ENCODE measurements at places on chromosomes 2 and 18. TPM values are rescaled to one million over a fixed set of nuclear protein-coding genes. Genes with fewer than 3 reads are reported as not detected.
A peak's percentile ranks its signal among the peaks of the same experiment; 100 is the strongest.

- no peak for DNase-seq
- peaks cover 2% of the 10 kb centered on the region for H3K36me3 ChIP-seq
Measured at GRCh38 chr2:15127876-15128275, 433.3 kb downstream of the NBAS start.

DNA sequence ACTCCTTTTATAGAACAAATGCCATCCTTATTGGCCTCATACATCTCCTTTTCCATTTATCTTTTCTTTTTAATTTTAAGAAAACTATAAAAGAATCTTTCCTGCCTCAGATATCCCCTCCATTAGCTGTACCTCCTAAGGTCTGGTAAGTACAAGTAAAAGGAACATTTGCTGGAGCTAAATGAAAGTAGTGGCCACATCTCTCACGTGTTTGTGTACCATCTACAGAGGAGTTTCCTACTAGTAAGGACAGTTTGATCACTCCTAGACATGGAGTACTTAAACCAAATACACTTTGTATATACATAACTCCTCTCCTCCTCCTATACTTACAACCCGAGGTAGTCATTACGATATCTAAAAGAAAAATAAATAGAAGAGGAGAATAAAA lies 504.8 kb downstream of the LRRTM4 start:
- no peaks in the 10 kb centered on the region for H3K36me3 ChIP-seq
- no peak overlapping the region for H3K27ac ChIP-seq
- H3K4me3 ChIP-seq = no peak overlapping the region
- no peaks in the 10 kb centered on the region for H3K4me1 ChIP-seq
- DNase-seq = no peak

- no peak overlapping the region for H3K4me3 ChIP-seq
- DNase-seq = peak; percentile 5
- H3K36me3 ChIP-seq = no peaks in the 10 kb centered on the region
- H3K4me1 ChIP-seq = no peaks in the 10 kb centered on the region
- no peak overlapping the region for H3K27ac ChIP-seq
Measured at GRCh38 chr2:169275696-169276444, 86.5 kb downstream of the LRP2 start.

DNA sequence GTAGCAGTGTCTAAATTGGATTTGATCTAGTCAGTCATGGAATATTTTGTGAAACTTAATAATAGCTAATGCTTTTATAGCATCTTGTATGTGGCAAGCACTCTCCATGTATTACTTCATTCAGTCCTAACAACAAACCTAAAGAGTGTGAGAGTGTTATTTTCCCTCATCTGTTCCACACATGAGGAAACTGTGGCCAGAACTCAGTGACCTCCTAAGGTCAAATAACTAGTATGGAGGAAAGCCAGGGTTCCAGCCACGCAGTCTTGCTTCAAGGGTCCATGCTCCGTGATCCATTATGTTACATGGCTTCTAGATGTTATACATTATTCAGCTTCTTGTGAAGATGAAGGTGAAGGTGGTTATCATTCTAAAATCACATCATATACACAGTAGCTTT lies 45.5 kb downstream of the TWSG1 start:
- no peaks in the 10 kb centered on the region for H3K27me3 ChIP-seq
- H3K4me3 ChIP-seq = no peak overlapping the region
- H3K4me1 ChIP-seq = no peaks in the 10 kb centered on the region
- H3K27ac ChIP-seq = no peak overlapping the region

DNA sequence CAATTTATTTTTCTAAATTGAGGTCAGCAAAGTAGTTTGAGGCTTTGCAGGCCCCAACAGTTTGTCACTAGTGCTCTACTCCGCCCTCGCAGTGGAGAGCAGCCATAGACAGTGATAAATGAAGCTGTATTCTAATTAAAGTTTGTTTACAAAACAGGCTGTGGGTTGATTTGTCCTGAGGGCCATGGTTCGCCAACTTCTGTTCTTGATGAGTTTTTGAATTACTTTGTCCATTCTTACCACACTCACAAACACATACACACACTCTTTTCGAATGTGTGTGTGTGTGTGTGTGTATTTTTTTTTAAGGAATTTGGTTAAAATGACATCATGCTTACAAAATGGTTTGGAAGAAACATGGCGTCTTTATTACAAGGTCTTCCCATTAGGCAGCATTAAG lies 68.6 kb downstream of the MTCL1 start:
- no peaks in the 10 kb centered on the region for H3K4me1 ChIP-seq
- no peak overlapping the region for H3K27ac ChIP-seq
- H3K4me3 ChIP-seq = no peak overlapping the region
- no peaks in the 10 kb centered on the region for H3K36me3 ChIP-seq
- no peak for DNase-seq
- no peaks in the 10 kb centered on the region for H3K27me3 ChIP-seq

Gene KCNG3
- total RNA-seq = 0.30 TPM

GRCh38 chr2:102932501-102932900 lies 170.7 kb downstream of the TMEM182 start:
- no peak for DNase-seq
- H3K27ac ChIP-seq = no peak overlapping the region
- H3K4me1 ChIP-seq = no peaks in the 10 kb centered on the region

DNA sequence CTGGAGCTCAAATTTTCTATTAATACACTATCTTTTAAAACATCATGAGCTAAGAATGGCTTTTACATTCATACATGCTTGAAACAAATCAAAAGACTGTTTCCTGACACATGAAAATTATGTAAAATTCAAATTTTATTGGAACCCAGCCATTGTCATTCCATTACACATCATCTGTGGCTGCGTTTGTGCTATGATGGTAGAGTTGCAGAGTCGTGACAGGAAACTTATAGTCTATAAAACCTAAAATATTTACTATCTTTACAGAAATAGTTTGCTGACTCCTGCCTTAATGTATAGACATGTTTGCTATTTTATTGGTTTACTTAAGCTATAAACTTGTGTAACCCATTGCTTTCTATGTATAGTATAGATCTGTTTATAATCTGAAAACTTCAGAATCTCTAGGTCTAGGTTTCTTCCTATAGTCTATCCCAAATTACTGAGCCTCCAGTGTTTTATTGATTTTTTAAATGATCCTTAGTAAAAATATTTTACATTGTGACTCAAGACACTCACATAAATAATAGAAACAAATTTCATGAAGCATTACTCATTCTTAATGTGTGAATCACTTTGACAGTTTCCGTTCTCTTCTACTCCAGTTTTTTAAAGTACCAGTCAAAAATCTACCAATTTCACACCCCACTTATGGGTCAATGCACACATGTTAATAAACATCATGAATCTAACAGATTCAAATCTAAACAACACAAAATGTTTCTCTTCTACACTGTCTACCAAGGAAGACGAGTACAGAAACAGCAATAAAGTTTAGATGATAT lies 26.4 kb upstream of the MRPL19 start:
- no peaks in the 10 kb centered on the region for H3K36me3 ChIP-seq
- DNase-seq = no peak

- no peaks in the 10 kb centered on the region for H3K36me3 ChIP-seq
- H3K27me3 ChIP-seq = peaks cover 25% of the 10 kb centered on the region
- peak; percentile 66 for DNase-seq
- peak overlapping the region; percentile 55 for H3K4me3 ChIP-seq
- H3K27ac ChIP-seq = no peak overlapping the region
Measured at GRCh38 chr18:48007955-48008701, 77.7 kb upstream of the SMAD2 start.

DNA sequence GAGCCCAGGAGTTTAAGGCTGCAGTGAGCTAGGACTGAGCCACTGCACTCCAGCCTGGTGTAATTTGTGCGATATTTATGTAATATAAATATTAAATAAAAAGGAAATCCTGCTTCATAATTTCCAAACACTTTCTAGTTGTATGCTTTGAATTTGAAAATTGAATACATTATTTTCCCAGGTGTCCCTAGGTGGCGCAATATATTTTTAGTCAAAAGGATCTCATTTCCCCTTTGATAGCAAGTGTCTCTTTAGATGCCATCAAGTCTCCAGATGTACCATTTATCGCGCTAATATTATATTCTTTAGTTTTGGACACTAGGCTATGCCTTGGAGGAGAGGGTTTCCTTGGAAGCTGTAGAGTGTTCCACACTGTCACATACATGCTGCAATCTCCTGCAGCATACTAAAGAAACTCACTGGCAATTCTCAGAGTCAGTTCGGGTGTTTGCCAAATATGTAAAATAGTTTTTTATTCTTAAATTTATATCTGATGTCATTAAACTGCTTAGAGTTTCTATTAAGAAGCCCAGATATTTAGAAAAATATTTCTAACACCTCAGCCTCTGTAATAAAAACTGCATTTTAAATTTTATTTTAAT lies 5.6 kb upstream of the WDR7 start:
- DNase-seq = no peak
- H3K36me3 ChIP-seq = no peaks in the 10 kb centered on the region
- H3K27me3 ChIP-seq = no peaks in the 10 kb centered on the region
- H3K27ac ChIP-seq = no peak overlapping the region
- H3K4me3 ChIP-seq = no peak overlapping the region

GRCh38 chr2:142693171-142693950 lies 184.1 kb upstream of the KYNU start:
- H3K27ac ChIP-seq = no peak overlapping the region
- H3K4me3 ChIP-seq = no peak overlapping the region
- no peaks in the 10 kb centered on the region for H3K27me3 ChIP-seq
- H3K36me3 ChIP-seq = no peaks in the 10 kb centered on the region
- H3K4me1 ChIP-seq = no peaks in the 10 kb centered on the region

Gene ANKRD36C
- total RNA-seq = 38.5 TPM

DNA sequence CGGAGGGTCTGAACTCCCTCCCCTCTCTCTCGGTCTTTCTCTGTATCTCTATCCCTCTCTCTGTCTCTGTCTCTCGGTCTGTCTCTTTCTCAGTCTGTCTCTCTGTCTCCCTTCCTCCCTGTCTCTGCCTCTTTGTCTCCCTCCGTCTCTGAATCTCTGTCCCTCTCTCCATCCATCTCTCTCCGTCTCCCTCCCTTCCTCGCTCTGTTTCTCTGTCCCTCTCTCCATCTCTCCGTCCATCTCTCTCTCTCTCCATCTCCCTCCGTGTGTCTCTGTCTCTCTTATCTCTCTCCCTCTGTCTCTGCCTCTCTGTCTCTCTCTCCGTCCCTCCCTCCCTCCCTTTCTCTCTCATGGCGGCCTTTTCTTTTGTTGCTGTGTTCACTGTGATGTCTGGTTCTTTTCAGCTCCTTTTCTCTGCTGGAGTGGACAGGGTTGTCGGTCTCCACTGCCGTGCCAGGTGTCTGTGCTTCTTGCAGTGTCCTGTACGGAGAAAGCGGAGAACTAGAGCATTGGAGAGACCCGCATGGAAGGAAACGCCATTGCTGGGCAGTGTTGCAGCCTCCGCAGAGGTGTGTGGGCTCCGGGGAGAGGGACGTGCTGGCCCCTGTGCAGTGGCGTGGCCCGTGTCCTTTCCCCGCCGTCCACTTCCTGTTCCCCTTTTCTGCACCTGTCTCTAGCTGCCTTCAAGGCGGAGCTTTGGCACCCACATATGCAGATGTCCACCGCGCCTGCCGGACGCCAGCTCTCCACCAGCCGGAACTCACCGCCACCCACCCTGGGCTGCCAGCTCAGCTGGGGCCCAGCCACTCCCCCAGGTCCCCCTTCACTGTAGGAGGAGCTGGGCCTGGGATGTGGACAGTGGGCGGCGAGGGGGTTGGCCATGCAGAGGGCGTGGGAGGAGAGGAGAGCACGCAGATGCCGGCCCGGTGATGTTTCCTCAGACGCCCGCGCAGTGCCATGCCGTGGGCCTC lies 113.1 kb downstream of the NFATC1 start:
- H3K4me3 ChIP-seq = peak overlapping the region; percentile 60
- H3K4me1 ChIP-seq = peaks cover 47% of the 10 kb centered on the region
- H3K27ac ChIP-seq = peak overlapping the region; percentile 88
- peaks cover 49% of the 10 kb centered on the region for H3K36me3 ChIP-seq
- peak; percentile 4 for DNase-seq
- no peaks in the 10 kb centered on the region for H3K27me3 ChIP-seq

- H3K36me3 ChIP-seq = no peaks in the 10 kb centered on the region
- H3K27me3 ChIP-seq = no peaks in the 10 kb centered on the region
- peaks cover 5% of the 10 kb centered on the region for H3K4me1 ChIP-seq
- H3K27ac ChIP-seq = no peak overlapping the region
Measured at GRCh38 chr18:38644875-38645641, 1079.5 kb upstream of the CELF4 start.

GRCh38 chr2:12539776-12540562 lies 176.8 kb upstream of the TRIB2 start:
- no peak for DNase-seq
- no peaks in the 10 kb centered on the region for H3K27me3 ChIP-seq
- H3K27ac ChIP-seq = no peak overlapping the region
- H3K36me3 ChIP-seq = no peaks in the 10 kb centered on the region
- no peak overlapping the region for H3K4me3 ChIP-seq

Gene RTP5
- total RNA-seq = 0.07 TPM

DNA sequence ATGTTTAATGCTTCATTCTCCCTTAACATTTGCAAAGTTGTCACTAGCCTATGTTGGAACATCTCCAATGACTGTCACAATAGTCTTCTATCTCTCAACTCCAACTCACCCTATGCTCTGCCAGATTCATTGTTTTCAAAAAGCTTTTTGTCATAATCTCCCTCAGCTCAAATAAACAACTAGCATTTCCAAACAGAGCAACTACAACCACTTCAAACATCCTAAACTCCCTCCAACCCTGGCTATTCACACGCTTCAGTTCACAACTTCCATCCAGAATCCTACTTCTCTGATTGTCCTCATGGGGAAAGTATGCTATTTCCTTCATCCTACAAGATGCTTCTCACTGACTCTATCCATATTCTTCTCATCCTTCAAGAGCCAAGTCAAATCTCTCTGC lies 139.2 kb upstream of the VRK2 start:
- H3K4me3 ChIP-seq = no peak overlapping the region
- H3K27me3 ChIP-seq = no peaks in the 10 kb centered on the region
- peak overlapping the region; percentile 52 for H3K27ac ChIP-seq
- peaks cover 9% of the 10 kb centered on the region for H3K4me1 ChIP-seq

- no peak for DNase-seq
- H3K27me3 ChIP-seq = peaks cover 7% of the 10 kb centered on the region
- H3K4me1 ChIP-seq = peaks cover 10% of the 10 kb centered on the region
- H3K36me3 ChIP-seq = no peaks in the 10 kb centered on the region
- H3K4me3 ChIP-seq = no peak overlapping the region
Measured at GRCh38 chr2:98140210-98140609, 53.2 kb downstream of the VWA3B start.

DNA sequence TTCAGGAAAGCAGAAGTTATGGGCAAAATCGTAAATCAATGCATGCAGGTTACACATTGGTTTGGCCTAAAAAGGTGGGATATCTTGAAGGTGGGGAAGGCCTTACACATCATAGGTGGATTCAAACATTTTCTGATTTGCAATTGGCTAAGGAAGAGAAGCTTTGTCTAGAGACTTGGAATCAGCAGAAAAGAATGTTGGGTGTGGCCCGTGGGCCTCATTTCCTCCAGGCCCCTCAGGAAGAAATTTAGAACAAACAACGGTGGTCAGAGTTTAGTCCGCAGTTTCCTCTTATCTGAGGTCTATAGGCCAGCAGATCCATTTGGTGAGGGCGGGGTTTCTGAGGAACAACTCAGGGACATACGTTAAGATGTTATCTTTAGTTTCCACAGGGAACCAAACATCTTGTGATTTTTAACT lies 50.9 kb upstream of the AFF3 start:
- no peak overlapping the region for H3K4me3 ChIP-seq
- H3K36me3 ChIP-seq = no peaks in the 10 kb centered on the region
- H3K27me3 ChIP-seq = peaks cover 2% of the 10 kb centered on the region
- no peak for DNase-seq
- no peak overlapping the region for H3K27ac ChIP-seq
- no peaks in the 10 kb centered on the region for H3K4me1 ChIP-seq

Gene ZC3H6
- total RNA-seq = 15.3 TPM

- no peak for DNase-seq
- H3K27ac ChIP-seq = no peak overlapping the region
- no peak overlapping the region for H3K4me3 ChIP-seq
- no peaks in the 10 kb centered on the region for H3K27me3 ChIP-seq
- H3K36me3 ChIP-seq = no peaks in the 10 kb centered on the region
- peaks cover 13% of the 10 kb centered on the region for H3K4me1 ChIP-seq
Measured at GRCh38 chr2:96884299-96885094, 14.6 kb upstream of the SEMA4C start.

Gene PCARE
- total RNA-seq = not detected
